Fibroblast of skin of scalp (primary cell): ENCODE measurements at places on chromosomes 3 and 15.
A peak's percentile ranks its signal among the peaks of the same experiment; 100 is the strongest.

DNA sequence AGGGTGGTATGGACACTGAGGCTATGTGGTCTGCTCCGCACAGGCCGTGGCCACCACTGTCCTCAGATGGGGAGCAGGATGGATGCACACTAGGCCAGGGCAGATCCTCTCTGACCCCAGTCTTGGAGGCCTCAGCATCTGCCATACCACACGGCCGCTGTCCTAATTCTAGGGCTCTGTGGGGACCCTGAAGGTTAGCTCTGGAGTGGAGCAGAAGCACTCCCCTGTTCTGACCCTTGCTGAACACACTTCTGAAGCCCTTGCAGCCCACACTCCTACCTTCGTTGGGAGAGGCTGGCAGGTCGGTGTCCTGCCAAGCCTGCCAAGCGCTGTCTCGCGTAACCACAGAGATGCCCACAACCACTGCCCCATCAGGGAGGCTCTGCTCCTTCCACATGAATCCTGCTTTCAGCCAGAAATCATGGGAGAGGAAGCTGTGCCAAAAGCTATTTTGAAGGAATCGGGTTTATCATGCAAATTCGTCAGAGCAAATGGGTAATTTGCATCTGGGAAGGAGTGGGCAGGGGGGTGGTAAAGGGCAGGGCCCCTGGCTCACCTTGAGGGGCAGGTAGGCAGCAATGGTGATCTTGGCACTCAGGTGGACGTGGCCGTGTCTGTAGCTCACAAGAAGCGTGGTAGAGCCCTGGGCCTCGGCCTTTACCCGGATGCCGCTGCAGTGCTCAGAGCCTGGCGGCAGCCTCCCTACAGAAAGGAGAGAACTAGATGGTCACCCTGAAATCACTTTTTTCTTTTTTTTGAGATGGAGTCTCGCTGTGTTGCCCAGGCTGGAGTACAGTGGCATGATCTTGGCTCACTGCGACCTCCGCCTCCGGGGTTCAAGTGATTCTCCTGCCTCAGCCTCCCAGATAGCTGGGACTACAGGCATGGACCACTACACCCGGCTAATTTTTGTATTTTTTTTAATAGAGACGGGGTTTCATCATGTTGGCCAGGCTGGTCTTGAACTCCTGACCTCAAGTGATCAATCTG, 54.4 kb downstream of the NUP210 start:
- DNase-seq, result no peak

GRCh38 chr15:23854912-23855659, 168.0 kb upstream of the NDN start:
- DNase-seq, result no peak

- DNase-seq, result no peak
Measured at GRCh38 chr15:78000927-78001249, 76.6 kb downstream of the TBC1D2B start.

GRCh38 chr15:29568840-29569532, 253.3 kb downstream of the TJP1 start:
- DNase-seq, result peak; percentile 15

DNA sequence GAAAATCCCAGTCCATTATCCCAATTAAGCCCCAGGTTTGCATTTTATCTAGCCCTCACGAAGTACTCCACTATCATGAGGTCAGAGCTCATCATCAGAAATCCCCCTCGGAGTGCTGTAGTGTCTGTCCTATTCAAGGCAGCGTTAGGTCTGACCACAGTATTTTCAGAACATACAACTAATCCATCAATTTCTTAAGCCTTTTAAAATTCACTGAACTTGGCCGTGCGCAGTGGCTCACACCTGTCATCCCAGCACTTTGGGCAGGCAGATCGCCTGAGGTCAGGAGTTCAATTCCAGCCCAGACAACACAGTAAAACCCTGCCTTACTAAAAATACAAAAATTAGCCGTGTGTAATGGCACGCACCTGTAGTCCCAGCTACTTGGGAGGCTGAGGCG, 11.9 kb downstream of the VGLL4 start:
- DNase-seq, result no peak

GRCh38 chr15:20646529-20647142, 105.0 kb upstream of the GOLGA6L6 start:
- DNase-seq, result no peak

DNA sequence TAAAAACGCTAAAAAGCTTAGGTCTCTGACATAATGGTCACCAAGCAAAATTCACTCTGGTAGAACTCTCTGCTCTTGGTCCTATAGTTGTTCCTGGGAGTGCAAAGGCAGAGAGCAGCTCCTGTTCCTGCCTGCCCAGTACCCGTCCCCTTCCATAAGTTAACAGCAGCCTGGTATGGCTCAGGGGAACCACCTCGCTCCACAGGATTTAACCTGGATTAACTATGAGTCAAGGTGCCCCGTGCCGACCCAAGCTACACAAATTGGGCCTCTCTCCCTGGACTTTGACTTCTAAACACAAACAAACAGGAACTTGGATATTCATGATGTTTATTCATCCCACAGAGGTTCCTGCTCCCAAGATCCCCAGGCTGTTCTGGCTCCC, 32.1 kb downstream of the SCAP start:
- no peak for DNase-seq

- DNase-seq, result no peak
Measured at GRCh38 chr3:18188491-18188890, 236.6 kb downstream of the SATB1 start.

DNA sequence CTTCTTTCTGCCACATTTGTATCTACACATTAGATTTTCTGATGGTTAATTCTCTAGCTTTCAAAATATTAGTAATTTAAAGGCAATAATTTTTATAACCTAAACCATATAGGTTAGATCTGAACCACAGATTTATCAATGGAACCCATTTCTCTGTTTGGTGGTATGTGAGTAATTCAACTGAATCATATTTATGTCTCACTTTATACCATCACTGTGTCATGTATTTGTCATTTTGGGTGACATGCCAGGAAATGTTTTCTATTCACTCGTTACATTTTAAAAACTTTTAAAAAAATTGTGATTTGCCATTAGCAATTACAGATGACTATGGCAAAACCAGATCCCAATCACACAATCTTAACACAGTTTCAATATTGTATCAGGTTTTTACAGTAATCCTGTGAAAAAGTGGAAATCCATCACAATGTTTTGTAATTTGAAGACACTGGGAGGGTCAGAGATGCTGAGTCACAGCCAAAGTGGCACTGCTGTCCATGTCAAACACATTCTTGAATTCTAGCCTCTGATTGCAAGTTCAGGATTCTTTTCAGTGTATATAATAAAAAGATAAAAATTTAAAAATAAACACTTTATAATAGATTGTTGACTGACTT, 356.0 kb upstream of the RBMS3 start:
- peak; percentile 51 for DNase-seq

- no peak for DNase-seq
Measured at GRCh38 chr3:11672363-11672762, 28.6 kb upstream of the VGLL4 start.

- DNase-seq, result no peak
Measured at GRCh38 chr15:67803996-67804843, 21.1 kb upstream of the SKOR1 start.

GRCh38 chr3:38116471-38117162, 20.3 kb downstream of the ACAA1 start:
- DNase-seq, result no peak

GRCh38 chr3:39541917-39542329, 74.4 kb downstream of the MOBP start:
- peak; percentile 14 for DNase-seq

DNA sequence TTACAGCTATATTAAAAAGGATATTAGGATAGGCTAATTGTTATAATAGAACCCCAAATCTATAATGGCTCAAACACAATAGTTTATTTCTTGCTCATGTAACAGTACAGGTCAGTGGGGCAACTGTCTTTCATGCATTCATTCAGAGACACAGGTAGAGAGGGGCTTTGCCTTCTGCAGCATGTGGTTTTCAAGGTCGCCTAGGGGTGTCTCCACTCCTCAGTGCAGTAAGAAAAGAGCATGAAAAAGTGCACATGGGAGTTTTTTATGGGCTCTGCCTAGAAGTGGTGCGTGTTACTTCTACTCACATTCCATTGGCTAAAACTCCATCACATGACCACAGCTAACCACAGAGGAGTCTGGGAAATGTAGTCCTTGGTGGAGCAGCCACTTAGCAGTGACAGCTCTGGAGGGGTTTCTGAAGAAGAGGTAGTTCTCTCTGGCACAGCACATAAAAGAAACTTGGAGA, 1.8 kb downstream of the ZBTB38 start:
- peak; percentile 88 for DNase-seq

GRCh38 chr15:57251941-57252340, 124.4 kb upstream of the CGNL1 start:
- peak; percentile 34 for DNase-seq
